ENCODE measurements at places on chromosomes 2 and 18.

GRCh38 chr2:210713122-210713521 lies 156.7 kb downstream of the CPS1 start:
- DNase-seq, result no peak

DNA sequence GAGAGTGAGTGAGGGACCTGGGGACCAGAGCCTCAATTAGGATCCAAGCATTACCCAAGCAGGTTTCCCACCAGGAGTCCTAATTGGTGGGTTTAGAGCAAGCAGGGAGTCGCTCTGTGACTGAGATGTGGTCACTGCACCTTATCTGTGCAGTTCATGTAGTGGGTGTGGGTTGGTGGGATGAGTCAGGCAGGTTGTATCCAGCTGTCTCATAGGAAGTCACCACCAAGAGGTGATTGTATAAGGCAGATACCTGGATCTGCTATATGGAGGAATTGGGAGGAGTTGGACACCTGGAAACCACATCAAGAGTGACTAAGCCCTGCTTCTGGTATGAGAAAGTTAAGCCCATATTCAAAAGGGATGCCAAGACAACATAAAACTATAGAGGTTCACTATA lies 106.8 kb downstream of the ARHGAP28 start:
- no peak for DNase-seq

DNA sequence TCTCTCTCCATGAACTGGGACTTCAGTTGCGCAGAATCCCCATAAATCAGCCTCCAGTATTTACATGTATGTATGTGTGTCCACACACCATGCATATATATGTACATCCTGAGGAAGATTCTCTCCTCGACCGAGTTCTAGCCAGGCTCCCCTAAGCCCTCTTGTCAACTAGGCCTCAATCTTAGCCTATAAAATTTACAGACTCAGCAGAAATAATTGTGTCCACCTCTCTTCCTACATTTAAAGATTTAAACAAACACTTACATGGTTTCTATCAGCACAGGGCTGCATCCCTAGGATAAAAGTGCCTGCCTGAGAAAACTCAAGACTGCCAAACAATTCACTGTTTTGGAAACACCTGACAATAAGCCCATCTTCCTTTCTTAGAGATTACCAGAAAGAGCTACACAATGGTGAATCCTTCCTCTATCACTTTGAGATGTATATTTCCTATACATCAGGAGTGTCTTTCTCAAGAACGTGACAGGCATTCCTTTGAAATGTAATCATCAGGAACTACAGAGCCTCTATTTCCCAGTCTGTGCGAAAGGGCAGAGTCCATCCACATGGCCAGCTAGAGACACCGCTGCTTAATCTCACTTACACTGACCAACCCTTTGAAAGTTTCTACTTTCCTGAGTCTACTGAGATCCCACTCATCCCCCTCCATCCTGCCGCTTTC lies 39.5 kb downstream of the ZNF519 start:
- no peak for DNase-seq

DNA sequence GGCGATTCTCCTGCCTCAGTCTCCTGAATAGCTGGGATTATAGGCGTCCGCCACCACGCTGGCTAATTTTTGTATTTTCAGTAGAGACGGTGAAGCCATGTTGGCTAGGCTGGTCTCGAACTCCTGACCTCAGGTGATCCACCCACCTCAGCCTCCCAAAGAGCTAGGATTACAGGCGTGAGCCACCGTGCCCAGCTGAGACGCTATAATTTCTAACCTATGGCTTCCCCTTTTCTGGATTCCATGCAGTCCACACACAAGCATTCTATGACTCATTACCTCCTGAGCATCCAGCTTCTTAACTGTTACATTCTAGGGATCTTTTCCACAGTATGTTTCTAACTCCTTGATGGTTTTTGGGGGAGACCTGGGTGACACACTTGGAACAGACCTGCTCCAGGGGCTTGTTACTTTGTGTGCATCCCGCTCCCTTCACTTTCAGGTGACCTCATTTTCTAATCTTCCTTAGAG lies 11.8 kb upstream of the KCMF1 start:
- DNase-seq, result no peak

DNA sequence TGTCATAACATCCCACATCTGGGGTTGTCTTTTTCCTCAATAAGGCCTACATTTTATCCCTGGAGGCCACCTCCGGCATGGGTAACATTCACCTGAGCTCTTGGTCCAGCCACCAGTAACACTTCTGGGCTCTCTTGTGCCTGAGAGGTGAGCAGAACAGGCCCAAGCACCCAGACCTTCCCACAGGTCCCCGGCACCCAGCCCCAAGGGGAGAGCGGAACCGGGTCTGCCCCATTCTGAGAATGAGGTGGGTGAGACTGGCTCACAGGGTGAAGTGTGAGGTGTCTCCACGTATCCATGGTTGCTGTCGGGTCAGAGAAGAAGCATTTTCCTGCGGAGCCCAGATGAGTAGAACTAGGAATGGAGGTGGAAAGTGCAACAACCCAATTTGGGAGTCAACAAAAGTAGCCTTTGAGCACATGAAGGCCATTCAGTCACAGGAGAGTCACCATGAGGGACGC lies 496.7 kb upstream of the MYT1L start:
- no peak for DNase-seq

- peak; percentile 60 for DNase-seq
Measured at GRCh38 chr18:5890331-5891183, 4.8 kb downstream of the TMEM200C start.

DNA sequence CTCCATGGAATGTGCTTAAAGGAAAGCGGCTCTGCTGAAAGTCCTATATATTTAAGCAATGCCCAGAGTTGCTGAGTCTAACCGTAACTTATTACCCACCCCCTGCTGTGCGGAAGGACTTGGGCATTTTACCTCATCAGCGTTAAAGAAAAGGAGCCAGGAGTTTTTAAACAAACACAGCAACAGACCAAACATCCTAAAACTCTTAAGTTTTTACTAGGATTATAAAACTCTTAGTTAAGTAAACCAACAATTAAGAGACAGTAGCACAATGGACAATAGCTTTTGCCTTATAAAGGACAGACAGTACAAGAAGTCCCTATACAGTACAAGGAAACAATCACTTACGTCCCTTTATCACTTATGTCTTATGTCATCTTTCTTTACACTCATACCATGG lies 90.2 kb downstream of the ZNF521 start:
- no peak for DNase-seq

GRCh38 chr2:34266908-34267697 lies 668.0 kb upstream of the FAM98A start:
- DNase-seq, result no peak

DNA sequence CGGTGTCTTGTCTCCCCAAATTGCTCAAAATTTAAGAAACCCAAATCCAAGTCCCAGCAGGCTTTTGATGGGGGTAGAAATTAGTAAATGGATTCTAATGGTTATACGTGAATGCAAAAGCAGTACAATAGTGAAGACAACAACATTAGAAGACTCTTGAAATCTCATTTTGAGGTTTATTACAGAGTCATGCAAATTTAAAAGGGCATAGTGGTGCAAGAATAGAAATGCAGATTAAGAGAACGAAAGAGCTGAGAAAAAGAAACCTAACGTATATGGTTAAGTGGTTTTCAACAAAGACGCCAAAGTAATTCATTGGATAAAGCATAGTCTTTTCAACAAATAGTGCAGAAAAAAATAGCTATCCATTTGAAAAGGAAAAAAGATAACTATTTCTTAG lies 33.2 kb upstream of the CXXC1 start:
- no peak for DNase-seq

DNA sequence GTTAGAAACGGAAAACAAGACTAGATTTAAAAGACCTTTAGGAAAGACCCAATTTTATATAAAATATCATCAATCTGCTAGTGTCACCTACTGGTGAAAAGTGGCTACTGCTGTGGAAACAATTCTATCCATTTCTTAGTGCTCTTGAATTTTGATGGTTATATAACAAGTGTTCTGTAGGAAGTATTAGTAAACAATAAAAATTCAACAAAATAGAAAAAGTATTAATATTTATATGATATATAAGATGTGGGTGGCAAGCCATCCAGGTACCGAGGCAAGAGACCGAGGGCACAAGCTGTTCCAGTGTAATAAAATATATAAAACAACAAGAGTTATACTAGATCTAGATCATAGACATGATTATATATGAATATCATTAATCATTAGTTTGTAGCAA lies 6.2 kb upstream of the TMEM87B start:
- no peak for DNase-seq

DNA sequence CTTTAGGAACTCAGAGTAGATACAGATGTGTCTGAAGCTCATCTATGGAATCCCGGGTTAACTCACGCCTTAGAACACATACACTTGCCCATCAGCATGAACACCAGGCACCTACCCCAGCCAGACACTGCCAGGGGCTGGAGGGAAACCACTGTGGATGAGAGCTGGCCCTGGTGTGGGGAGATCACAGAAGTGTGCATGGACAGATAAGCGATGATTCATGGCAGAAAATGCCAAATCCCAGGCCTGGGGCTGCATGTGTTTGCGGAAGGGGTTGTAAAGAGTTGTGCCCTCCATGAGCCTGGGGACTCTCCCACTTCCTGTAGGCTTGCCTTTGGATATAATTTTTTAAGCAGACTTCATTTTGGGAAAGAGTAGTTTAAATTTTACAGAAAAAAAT lies 193.4 kb downstream of the FHOD3 start:
- DNase-seq, result no peak

DNA sequence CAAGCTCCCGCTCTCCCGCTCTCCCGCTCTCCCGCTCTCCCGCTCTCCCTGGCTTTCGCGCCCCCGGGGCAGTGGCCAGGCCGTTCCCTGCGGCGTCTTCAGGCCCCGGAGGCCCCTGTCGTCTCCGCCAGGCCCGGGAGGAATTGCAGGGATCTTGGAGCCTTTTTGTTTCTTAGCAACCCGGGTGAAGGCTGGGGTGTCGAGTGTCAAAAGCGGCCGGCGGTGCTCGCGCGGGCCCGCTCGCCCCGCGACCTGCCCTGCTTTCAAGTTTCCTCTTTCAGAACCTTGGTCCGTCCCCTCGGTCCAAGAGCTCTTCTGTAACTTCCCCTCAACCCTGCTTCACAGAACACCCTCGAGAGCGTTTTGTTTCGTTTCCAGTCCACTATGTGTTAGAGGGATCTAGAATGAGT lies 1.4 kb downstream of the RNF138 start:
- DNase-seq, result no peak

DNA sequence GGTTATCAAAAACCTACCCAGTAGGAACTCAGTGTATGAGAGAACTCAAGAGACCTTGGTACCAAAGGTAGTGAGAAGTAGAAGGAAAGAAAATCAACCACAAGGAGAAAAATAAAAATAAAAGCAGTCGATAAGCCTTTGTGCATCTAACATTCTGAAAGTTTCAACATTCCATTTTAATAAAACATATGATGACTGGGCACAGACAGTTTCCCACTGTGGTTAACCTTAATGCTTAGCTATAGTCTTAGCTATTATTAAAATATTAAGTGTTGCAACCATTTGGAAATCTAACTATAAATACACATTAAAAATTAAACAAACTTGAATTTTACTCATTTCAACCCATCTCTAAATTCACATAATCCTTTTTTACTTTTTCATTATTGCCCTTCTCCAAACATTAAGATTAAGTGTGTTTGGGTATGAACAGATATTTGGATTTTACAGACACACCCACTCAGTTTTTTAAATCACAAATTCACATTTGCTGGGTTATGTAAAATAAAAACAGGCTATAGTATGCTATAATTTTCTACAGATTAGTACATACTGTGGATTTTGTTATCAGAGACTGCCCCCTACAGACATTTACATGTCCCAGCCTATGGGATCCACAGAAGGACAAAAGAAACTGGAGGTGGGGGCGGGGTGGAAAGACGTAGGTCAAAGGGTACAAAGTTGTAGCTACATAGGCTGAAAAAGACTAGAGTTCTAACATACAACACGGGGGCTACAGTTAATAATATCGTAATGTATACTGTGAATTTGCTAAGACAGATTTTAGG lies 32.8 kb downstream of the SRBD1 start:
- peak; percentile 82 for DNase-seq

DNA sequence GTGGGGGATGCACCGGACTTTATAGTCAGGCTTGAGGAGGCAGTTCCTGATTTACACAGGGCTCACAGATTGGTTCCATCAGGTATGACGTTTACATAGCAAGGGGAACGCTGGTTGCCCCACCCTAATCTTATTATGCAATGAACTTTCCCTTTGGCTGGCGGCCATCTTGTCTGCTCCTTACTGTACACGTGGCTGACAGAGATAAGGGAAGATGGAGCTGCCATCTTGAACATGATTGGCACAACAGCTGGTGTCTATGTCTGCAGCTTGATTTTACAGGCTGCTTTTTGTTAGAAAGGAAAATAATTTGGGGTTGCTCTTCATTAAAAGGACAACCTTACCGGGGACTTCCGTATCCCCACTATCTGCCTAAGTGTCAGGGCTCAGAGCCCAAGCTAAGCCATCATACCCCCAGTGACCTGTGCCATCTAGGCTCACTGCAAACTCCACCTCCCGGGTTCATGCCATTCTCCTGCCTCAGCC lies 33.5 kb upstream of the ATG16L1 start:
- no peak for DNase-seq

DNA sequence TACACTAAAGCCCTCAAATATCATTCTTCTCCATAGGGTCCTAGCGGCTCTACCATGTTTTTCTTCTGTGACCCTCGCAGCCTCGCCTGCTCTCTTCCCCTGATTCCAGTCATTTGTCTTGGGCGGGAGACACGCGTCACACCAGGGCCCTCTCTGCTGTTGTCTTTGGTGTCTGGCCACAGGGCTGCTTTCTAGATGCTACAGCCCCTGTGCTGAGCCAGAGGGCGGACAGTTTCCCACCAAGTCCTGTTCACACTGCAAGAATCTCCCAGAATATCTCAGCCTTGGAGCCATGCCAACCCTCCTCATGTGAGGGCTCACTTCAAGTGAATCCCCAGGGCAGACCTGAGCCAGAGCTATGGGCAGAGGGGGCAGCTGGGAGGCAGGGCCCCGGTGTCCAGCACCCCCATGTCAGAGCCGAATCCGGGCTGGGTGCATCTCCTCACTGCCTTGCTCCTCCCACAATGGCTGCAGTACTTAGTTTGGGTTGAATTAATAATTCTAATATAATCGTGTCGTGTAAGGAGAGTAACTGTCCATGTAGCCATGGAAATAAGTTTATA lies 42.1 kb downstream of the DIPK1C start:
- DNase-seq, result no peak

Data from hematopoietic multipotent progenitor cell (in vitro differentiated cells).